ENCODE measurements at places on chromosomes 11 and 22.

DNA sequence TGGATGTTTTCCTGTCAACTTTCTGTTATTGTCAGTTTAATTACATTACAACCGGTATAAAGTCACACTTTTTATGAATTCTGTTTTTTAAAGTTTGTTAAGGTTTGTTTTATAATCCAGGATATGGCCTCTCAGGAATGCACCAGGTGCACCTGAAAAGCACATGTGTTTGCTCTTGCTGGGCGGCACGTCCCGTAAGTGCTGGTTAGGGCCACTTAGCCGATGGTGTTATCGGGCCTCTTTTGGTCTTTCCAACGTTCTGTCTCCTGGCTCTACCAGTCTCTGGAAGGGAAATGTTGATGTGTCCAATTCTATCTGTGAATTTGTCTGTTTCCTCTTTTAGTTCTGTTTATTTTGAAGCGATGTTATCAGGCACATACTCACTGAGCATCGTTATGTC, 695.7 kb downstream of the BRD1 start:
- no peaks in the 10 kb centered on the region for H3K4me1 ChIP-seq
- no peak for DNase-seq
- no peak overlapping the region for H3K27ac ChIP-seq
- H3K27me3 ChIP-seq, result no peaks in the 10 kb centered on the region

DNA sequence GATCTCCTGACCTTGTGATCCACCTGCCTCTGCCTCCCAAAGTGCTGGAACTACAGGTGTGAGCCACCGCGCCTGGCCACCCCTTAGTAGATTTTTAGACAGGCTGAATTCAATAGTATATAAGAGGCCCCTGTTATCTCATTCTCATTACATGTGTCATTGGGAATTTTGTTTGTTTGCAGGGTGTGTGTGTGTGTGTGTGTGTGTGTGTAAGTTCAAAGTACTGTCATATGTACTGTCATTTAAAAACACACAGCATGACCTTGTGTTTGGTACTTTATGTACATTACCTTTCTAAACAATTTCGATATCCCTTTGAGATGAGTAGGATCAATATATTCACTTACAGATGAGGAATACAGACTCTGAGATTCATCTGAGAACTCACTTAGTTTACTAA, 118.7 kb upstream of the TTC12 start:
- no peak overlapping the region for H3K4me3 ChIP-seq
- DNase-seq, result no peak
- no peak overlapping the region for H3K27ac ChIP-seq
- H3K27me3 ChIP-seq, result no peaks in the 10 kb centered on the region
- H3K36me3 ChIP-seq, result no peaks in the 10 kb centered on the region

DNA sequence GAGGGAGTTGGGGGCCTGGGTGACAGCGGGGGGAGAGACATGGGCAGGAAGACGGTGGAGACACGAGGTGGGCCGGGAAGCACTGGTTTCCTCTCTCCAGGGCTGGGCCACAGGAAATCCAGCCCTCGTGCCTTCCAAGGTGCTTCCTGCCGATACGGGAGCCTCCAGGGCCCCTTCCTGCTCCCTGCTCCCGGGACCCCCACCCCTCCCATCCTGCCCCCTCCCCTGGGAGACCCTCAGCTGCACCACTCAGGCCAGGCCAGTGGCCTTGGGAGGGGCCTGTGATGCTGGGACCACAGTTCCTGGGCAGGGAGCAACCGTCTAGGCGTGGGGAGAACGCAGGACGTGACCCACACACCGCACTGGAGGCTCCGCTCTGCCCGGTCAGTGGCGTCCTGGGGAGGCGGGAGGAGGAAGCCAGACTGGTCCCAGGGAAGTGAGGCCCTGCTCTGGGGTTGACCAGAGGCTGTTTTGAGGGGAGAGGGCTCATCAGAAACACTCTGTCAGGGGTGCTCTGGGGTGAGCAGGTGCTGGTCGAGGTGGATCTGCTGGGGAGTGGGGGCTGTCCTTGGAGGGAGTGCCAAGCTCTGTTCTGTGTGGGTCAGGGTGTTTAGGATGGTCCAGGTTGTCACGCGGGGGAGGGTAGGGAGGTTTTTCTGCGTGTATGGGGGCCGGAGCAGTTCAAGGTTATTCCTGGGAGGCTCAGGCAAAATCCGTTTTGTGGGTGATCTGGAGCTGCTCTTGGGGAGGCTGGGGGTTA, at the start of gene SHANK3:
Gene SHANK3 (plus strand): TSS at position 353 of the 760 bp plus-strand sequence.
- DNase-seq, result no peak
- H3K4me3 ChIP-seq, result peak within 1 kb of the TSS; percentile 19
- H3K4me1 ChIP-seq, result peaks cover 11% of the 10 kb centered on the region
- H3K27me3 ChIP-seq, result peaks cover 63% of the 10 kb centered on the region
- H3K27ac ChIP-seq, result no peak within 1 kb of the TSS

- peaks cover 10% of the 10 kb centered on the region for H3K27me3 ChIP-seq
- H3K4me1 ChIP-seq, result no peaks in the 10 kb centered on the region
- DNase-seq, result no peak
- no peaks in the 10 kb centered on the region for H3K36me3 ChIP-seq
- H3K4me3 ChIP-seq, result no peak overlapping the region
- H3K27ac ChIP-seq, result no peak overlapping the region
Measured at GRCh38 chr11:70525006-70525405, 126.7 kb downstream of the CTTN start.

DNA sequence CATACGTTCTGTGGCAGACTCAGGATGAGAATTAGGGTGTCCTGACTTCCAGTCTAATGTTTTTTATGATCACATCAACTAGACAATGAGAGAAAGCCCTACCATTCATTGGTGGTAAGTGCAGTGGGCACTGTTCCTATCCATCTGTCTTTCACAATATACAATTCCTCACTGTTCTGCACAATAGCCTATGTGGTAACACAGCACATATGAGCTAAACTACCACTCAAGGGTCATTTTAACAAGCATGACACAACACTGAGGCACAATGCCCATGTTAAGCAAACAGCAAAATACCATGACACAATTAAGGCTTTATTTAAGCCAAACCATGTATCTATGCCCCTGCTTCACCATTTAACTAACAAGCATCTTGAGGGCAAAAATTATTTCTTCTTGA, 52.3 kb downstream of the SIK3 start:
- H3K27ac ChIP-seq, result no peak overlapping the region
- no peak for DNase-seq
- peaks cover 30% of the 10 kb centered on the region for H3K4me1 ChIP-seq
- no peaks in the 10 kb centered on the region for H3K36me3 ChIP-seq
- H3K27me3 ChIP-seq, result no peaks in the 10 kb centered on the region

GRCh38 chr11:44747836-44748235, 21.1 kb downstream of the TSPAN18 start:
- no peak for DNase-seq
- H3K4me1 ChIP-seq, result no peaks in the 10 kb centered on the region
- H3K27me3 ChIP-seq, result no peaks in the 10 kb centered on the region
- H3K4me3 ChIP-seq, result no peak overlapping the region
- no peak overlapping the region for H3K27ac ChIP-seq

DNA sequence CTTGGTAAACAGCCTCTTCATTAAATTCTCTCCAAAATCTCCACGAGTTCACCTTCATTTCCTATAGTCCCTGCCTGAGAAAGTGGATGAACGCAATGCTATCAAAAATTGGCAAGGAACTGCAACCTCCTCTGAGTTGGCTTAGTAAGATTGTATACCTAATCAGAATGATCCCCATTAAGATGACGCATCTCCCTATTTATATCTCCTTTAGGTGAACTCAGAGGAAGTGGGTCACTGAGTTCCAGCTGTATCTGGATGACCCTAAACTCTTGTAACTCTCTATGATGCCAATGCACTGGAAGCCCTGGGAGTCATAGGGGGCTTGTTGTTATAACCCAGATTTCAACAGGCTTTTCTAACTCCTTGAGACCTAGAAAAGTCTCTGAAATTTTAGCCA, 48.2 kb downstream of the OR10A6 start:
- no peak overlapping the region for H3K4me3 ChIP-seq
- H3K4me1 ChIP-seq, result no peaks in the 10 kb centered on the region
- no peaks in the 10 kb centered on the region for H3K36me3 ChIP-seq
- H3K27ac ChIP-seq, result no peak overlapping the region
- DNase-seq, result no peak
- H3K27me3 ChIP-seq, result no peaks in the 10 kb centered on the region

GRCh38 chr22:35561796-35562526, 21.3 kb downstream of the RASD2 start:
- H3K27me3 ChIP-seq, result no peaks in the 10 kb centered on the region
- no peaks in the 10 kb centered on the region for H3K4me1 ChIP-seq
- H3K27ac ChIP-seq, result no peak overlapping the region

DNA sequence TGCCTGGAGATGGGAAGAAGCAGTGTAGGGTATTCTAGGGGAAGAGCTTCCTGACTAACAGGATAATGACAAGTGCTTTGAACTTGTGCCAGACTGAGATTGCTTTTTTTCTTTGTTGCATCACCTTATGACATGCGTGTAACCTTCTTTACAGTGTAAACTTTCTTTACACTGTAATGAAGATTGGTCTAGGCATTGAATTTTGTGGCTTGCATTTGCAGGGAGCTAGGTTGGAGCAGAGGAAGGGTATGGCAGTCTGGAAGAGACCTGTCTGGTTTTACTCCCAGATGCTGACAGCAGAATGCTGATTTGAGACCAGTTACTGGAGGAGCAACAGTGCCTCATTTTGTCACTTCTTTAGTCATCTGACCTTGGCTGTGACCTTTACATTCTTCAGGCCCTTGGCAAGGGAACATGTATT, 5.6 kb downstream of the DDB2 start:
- no peak overlapping the region for H3K4me3 ChIP-seq
- DNase-seq, result no peak
- peak overlapping the region; percentile 32 for H3K27ac ChIP-seq

GRCh38 chr11:48104568-48104924, 112.1 kb upstream of the OR4B1 start:
- H3K27me3 ChIP-seq, result no peaks in the 10 kb centered on the region
- H3K4me1 ChIP-seq, result peaks cover 98% of the 10 kb centered on the region
- DNase-seq, result no peak
- H3K36me3 ChIP-seq, result no peaks in the 10 kb centered on the region
- peak overlapping the region; percentile 88 for H3K27ac ChIP-seq
- no peak overlapping the region for H3K4me3 ChIP-seq

DNA sequence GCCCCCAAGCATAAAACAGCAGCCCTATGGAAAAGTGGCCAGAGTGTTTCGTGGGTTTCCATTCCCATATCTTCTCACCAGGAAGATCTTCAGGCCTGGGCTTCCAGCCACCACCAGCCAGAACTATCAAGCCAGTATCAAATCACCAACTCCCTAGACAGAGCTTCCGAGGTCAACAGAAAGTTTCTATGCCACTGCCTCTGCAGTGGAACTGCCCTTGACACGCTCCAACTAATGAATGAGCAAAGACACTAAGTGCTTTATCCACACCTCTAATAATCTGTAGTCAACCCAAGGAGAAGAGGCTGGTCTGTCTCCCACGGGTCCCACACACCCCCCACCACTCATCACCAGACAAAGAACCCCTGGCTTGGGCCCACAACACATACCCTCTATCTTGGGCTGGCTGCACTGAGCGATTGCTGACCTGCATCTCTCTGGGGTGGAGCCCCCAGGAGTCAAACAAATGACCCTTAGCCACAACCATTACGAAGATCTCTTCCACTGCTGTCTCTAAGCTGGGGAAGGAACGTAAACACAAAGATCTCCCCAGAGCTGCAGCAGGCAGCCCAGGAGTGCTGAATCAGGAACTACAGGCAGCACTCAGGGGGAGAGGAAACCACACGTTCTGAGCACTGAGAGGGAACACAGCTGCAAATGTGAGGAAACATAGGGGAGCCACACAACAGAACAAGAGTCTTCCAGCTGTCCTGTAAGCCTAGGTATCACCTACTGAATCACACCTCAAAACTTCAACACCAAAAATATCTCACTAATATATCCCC, 9.7 kb downstream of the OR5AN1 start:
- no peak for DNase-seq
- H3K36me3 ChIP-seq, result no peaks in the 10 kb centered on the region
- H3K4me3 ChIP-seq, result no peak overlapping the region
- no peak overlapping the region for H3K27ac ChIP-seq
- H3K27me3 ChIP-seq, result no peaks in the 10 kb centered on the region

- no peak for DNase-seq
- no peaks in the 10 kb centered on the region for H3K36me3 ChIP-seq
- no peak overlapping the region for H3K27ac ChIP-seq
- no peaks in the 10 kb centered on the region for H3K27me3 ChIP-seq
Measured at GRCh38 chr11:129785383-129786111, 30.1 kb upstream of the TMEM45B start.

DNA sequence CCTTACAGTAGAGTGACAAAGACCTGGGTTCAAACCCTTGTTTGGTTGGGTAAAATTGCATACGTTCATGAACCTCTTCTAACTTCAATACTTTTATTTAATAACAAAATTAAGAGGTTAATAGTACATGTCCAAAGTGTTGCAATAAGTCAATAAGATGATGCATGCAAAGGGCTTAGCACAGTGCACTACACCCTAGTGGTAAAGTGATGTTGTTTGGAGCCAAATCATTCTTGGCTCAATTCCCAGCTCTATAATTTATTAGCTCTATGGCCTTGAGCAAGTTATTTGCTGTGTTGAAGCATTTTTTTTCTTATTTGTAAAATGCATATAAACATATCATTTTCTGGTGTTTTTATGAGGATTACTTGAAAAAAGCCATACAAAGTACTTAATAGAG, 945.3 kb downstream of the LRRC4C start:
- no peaks in the 10 kb centered on the region for H3K27me3 ChIP-seq
- H3K27ac ChIP-seq, result no peak overlapping the region
- DNase-seq, result no peak
- H3K4me3 ChIP-seq, result no peak overlapping the region
- no peaks in the 10 kb centered on the region for H3K36me3 ChIP-seq

DNA sequence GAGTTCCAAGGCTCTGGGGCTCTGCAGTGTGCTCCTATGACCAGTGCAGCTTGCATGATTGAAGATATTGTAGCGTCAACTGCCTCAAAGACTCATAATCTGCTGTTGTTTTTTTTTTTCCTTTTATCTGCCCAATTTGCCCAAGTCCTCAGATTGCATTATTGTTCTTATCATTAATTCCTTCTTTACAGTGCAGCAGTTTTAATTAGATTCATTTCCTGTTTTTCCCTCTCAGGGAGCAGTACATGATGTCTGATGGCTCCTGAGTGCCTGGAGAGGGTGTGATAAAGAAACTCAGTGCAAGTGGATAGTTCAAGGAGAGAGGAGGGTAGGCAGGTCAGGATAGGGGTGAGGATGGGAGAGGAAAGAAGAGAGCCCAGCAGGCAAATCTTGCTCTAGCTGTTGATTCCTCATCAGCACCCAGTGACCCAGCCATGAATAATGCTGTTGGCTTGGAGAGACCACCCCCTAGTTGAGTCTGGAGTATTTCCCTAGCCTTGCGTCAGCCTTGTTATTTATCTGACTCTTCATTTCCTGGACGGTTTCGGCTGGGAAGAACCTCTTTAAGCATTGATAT, 219.6 kb upstream of the SESN3 start:
- no peaks in the 10 kb centered on the region for H3K36me3 ChIP-seq
- peak overlapping the region; percentile 3 for H3K27ac ChIP-seq
- no peak overlapping the region for H3K4me3 ChIP-seq
- H3K27me3 ChIP-seq, result no peaks in the 10 kb centered on the region

GRCh38 chr22:23752750-23753149, 1.5 kb downstream of the VPREB3 start:
- no peaks in the 10 kb centered on the region for H3K27me3 ChIP-seq
- H3K4me3 ChIP-seq, result peak overlapping the region; percentile 31
- no peaks in the 10 kb centered on the region for H3K4me1 ChIP-seq
- no peak overlapping the region for H3K27ac ChIP-seq
- DNase-seq, result no peak

GRCh38 chr11:123461164-123461563, 31.1 kb downstream of the GRAMD1B start:
- H3K4me1 ChIP-seq, result no peaks in the 10 kb centered on the region
- DNase-seq, result peak; percentile 17
- H3K36me3 ChIP-seq, result no peaks in the 10 kb centered on the region

GRCh38 chr11:35711924-35712323, 49.3 kb downstream of the TRIM44 start:
- no peak for DNase-seq
- H3K4me1 ChIP-seq, result no peaks in the 10 kb centered on the region
- no peaks in the 10 kb centered on the region for H3K27me3 ChIP-seq
- H3K4me3 ChIP-seq, result no peak overlapping the region
- no peak overlapping the region for H3K27ac ChIP-seq
- H3K36me3 ChIP-seq, result no peaks in the 10 kb centered on the region

Measured in tibial nerve (tissue), 4 donors.